Nephron progenitor cell (in vitro differentiated cells): ENCODE measurements at places on chromosomes 3 and 15.

DNA sequence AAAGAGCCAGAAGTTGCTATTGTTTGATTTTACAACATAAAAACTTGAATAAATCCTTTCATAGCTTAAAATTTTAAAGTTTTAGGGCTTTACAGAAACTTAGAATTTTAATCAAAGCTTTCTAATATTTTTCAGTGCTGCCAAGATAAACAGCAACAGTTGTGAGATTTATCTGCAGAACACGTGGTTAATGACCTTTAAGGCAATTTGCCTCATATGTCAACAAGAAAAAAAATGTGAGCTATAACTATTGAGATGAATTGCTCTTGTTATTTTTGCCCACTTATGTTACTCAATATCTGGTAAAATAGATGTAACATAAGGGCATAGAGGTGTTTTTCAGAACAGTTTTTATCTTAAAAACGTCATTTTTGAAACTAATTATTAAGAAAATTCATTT lies 96.7 kb upstream of the NECTIN3 start:
- no peak for DNase-seq

- DNase-seq, result no peak
Observed at GRCh38 chr3:4865714-4866113, 113.5 kb upstream of the BHLHE40 start.

GRCh38 chr15:63858881-63859280 lies 25.1 kb upstream of the HERC1 start:
- DNase-seq, result no peak

GRCh38 chr3:71227270-71227661 lies 356.3 kb downstream of the FOXP1 start:
- no peak for DNase-seq

DNA sequence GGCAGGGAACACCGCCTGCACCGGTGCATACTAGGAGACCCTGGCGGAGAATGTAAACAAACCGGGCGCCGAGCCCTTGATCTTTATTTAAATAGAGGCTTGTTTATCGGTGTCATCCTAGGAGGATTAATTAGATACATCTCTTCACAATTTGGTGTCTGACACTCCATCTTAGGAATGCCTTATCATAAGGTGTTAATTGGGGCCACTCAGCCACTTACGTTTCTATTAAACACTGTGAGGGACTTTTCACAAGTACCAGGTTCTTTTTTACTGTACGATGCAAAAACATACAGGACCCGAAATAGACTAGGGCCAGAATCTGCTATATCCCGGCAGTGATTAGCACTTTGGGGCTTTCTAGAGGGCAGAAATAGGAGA lies 8.0 kb downstream of the EOMES start:
- DNase-seq, result no peak

- DNase-seq, result no peak
Observed at GRCh38 chr15:36495456-36495991, 83.9 kb upstream of the CDIN1 start.

DNA sequence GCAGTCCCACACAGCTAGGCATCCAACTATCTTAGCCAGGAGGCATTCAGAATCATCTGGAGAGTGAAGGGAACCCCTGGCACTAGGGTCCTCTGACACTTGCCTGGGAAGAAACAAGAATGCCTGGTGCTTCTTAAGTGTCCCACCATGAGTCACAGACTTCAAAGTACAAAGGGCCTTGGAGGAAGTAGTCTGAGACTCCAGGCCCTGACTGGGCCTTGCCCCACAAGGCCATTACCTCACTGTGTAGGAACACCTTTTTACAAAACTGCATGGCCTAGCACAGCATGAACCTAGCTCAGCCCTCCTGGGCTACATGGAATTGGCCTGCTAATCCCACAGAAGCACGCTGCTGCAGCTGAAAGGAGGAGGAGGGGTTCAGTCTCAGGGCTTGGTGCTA lies 104.5 kb upstream of the SLCO2A1 start:
- DNase-seq, result no peak

GRCh38 chr3:72353236-72354128 lies 494.8 kb downstream of the SHQ1 start:
- no peak for DNase-seq

DNA sequence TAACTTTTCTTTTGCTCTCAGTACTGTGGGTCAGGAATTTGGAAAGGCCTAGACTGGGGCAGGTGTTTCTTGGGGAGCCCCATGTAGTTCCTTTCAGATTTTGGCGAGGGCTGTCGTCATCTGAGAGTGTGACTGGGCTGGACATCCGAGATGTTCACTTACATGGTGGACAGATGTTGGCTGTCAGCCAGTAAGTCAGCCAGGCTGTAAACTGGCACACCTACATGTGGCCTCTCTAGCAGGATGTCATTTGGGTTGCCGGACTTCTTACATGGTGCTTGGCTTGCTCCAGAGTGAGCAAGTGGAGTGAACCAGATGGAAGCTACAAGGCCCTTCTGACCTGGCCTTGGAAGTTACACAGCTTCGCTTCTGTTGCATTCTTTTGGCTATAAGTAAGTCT lies 20.7 kb downstream of the TATDN2 start:
- no peak for DNase-seq

DNA sequence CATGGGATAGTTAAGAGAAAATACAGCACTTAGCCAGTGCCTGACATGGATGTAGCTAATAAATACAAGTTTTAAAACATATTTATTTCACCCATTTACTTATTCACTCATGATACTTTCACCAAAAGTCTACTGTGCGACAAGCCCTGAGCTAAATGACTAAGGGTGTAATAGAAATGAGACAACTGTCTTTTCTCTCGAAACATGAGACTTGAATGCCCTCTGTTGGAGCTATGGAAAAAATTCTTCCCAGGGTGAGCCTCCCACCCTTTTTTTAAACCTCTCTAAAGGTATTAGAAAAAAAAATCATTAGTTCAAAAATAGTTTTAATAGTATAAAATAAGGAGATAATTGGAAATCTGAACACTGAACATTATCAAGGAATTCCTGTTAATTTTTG lies 24.3 kb upstream of the RPL14 start:
- no peak for DNase-seq

DNA sequence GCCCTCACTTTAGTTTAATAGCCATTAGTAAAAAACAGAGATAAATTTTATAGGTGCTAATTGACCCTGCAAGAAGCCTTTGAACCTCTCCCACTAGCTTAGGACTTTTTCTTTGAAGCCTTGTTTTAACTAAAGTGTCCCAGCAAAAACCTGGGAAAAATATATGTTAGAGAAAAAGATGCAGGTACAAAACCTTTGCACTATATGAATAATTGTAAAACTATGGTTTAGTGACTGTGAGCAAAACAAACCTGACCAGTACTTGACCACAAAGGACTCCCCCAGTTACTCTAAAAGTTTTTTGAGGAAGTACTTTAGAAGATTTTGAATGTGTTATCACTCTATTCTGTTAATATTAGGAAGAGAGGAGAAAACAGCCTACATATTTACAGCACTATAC lies 123.3 kb upstream of the TP63 start:
- DNase-seq, result no peak

- DNase-seq, result no peak
Observed at GRCh38 chr15:58241872-58242271, 103.7 kb downstream of the AQP9 start.

- no peak for DNase-seq
Observed at GRCh38 chr3:73520931-73521461, 103.7 kb downstream of the PDZRN3 start.

GRCh38 chr3:16907243-16907642 lies 22.5 kb downstream of the PLCL2 start:
- DNase-seq, result no peak

GRCh38 chr3:34155666-34156065 lies 357.2 kb downstream of the PDCD6IP start:
- no peak for DNase-seq

- DNase-seq, result no peak
Observed at GRCh38 chr15:28896951-28897350, 11.2 kb downstream of the APBA2 start.

GRCh38 chr15:71114887-71115566 lies at the start of gene THSD4:
THSD4 (plus strand) TSS chr15:71115471.
- peak; percentile 88 for DNase-seq

DNA sequence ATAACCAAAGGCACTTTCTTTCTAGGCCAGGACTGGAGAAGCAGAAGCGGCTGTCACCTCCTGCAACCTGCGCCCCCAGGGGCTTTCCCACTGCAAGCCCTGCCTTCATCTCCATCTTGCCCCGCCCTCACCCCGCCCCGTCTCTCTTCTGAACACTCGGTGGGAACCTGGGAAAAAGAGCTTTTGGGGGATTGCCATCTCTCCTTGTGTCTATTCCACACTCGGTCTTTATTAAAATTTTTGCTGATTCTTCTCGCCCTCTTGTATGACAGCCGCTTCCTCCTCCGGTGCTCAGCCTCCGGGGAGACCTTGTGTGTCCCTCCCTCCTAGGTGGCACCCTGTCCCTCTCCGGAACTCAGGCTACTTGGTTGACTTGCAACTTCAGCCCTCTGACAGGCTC lies 41.9 kb upstream of the SPESP1 start:
- no peak for DNase-seq

- no peak for DNase-seq
Observed at GRCh38 chr15:62552444-62552843, 387.4 kb upstream of the C2CD4B start.
